Stimulated activated naive CD4-positive, alpha-beta T cell treated with Interleukin-2 at 50 U/mL for 16 hours (primary cell): ENCODE measurements at places on chromosomes 1 and 21.
A peak's percentile ranks its signal among the peaks of the same experiment; 100 is the strongest.

DNA sequence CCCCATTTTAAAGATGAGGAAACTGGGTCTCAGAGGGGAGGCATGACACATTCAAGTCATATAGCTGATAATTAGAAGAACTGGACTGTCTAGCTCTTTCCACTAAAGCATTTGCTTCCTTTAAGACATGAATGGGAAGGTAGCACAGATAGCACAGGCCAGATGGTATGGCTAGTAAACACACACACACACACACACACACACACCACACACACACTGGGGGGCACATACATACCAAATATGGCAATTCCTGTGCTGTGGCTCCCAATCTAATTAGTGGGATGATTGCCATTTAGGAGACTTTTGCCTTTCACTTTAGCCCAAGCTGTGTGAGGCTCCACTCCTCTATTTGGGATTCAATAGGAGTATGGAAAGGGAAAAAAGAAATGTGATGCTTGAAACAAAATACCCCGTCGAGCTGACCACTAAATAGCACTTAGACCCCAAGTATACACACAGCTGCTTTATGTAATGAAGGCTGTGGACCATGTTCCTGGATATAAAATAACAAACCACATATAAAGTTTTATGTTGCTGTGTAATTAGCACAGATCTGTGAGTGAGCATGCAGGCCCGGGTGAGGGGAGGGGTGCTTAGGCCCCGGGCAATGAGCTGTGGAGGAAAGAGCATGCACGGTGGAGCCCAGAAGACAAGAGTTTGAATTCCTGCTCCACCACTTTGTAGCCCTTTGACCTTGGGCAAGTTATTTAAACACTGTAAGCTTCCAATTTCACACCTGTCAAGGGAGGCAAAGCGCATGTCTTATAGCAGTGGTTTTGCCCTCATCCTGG, 6.8 kb upstream of the TRABD2B start:
- no peak for DNase-seq

GRCh38 chr21:46096596-46097335, 1.1 kb upstream of the COL6A2 start:
- no peak for DNase-seq

DNA sequence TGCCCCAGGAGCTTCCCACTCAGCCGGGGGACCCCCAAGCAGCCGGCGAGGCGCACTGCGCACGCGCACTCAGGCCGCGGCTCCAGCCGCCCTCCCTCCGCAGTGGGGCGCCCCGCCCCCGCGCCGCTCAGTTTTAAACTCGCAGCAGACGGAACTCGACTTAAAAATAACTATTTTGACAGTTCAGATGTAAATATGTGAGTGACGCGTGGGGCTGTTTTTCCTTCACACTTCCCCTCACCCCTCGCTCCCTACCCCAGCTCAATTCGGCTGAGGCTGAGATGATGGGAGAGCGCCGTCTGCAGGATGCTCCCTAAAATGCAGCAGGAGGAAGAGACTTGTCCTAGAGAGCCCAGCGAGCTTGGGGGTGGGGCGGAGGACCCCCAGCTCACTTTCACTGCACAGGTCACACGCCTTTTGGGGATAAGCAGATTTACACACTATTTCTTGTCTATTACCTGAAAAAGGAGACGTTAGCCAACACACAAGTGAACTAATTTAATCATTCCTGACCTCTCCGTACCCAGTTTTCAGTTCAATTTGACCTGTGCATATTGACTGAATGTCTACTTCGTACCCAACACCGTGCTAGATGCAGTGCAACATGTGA, 8.9 kb upstream of the LEMD1 start:
- DNase-seq: peak; percentile 33

- DNase-seq: no peak
These were observed 352.4 kb upstream of the RUNX1 start for GRCh38 chr21:35401476-35401875.

DNA sequence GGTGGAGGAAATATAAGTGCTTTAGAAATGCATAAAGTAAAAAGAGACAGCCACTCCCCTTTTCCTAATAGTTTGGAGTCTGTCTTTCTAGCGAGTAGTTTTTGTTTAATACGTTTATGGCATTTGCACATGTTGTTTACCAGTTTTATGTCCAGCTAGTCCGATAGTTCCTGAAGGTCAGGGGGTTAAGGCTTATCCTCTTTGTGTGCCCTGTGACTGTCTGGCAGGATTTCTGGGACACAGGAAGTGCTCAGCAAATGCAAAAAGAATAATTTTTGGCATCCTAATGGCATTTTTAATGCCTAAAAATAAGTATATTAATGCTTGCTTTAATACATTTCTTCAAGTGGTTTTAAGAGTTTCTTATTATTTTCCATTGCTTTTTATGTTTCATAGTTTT, 58.4 kb downstream of the DYRK1A start:
- no peak for DNase-seq

DNA sequence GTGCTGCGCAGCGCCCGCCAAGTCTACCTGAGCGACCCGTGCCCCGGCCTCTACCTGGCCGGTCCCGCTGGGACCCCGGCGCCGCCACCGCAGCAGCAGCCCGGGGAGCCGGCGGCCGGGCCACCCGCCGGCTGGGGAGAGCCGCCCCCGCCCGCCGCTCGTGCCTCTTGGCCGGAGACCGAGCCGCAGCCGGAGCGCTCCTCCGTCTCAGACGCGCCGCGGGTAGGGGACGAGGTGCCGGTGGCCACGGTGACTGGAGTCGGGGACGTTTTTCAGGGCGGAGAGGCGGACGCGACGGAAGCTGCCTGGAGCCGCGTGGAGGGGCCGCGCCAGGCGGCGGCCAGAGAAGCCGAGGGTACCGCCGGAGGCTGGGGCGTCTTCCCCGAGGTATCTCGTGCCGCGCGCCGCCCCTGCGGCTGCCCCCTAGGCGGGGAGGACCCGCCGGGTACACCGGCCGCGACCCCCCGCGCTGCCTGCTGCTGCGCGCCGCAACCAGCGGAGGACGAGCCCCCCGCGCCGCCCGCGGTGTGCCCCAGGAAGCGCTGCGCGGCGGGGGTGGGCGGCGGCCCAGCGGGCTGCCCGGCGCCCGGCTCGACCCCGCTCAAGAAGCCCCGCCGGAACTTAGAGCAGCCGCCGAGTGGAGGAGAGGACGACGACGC, 646 bp downstream of the IER5 start:
- peak; percentile 34 for DNase-seq

GRCh38 chr1:29218223-29218622, 12.5 kb downstream of the MECR start:
- no peak for DNase-seq

GRCh38 chr21:35692311-35692710, 368.0 kb downstream of the SETD4 start:
- no peak for DNase-seq

- DNase-seq: no peak
These were observed 109.9 kb upstream of the SLC25A33 start for GRCh38 chr1:9429342-9429711.

DNA sequence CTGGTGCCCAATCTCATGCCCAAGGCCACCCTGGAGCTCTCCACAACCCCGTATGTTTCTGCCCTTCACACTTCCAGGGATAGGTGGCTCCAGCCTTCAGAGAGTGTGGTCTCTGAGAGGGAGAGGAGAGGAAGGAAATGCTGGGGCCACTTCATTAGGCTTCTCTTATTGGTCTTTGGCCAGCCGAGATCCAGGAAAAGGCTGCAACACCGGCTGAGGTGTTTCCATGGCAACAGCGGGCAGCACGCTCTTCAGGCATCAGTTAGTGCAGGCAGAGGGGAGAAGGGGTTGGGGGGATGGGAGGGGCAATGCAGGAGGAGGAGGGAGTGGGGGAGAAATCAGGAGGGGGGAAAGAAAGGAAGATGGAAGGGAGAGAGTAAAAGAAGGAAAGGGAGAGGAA, 275.1 kb upstream of the GJB5 start:
- DNase-seq: no peak

DNA sequence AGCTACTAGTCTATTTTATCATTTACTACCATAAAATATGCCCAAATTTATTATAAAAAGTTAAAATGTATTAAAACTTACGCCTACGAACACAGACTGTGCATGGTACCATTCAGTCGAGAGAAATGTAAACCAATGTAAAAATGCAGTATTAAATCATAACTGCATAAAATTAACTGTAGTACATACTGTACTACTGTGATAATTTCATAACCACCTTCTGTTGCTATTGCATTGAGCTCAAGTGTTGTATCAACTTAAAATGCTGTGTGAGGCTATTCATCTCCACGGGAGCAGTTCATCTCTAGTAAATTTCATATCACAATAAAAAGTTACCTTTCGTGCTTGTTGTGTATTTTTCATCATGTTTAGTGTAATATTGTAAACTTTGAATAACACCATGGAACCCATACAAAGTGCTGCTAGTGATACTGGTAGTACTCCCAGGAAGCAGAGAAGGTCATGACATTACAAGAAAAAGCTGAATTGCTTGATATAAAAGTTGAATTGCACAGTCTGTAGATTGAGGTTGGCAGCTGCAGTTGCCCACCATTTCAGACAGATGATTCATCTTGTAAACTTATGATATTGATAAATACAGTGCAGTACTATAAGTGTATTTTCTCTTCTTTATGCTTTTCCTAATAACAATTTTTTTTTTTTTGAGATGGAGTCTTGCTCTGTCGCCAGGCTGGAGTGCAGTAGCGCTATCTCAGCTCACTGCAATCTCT, 19.0 kb upstream of the CENPF start:
- DNase-seq: no peak
